ENCODE measurements at places on chromosomes 5 and 9.

DNA sequence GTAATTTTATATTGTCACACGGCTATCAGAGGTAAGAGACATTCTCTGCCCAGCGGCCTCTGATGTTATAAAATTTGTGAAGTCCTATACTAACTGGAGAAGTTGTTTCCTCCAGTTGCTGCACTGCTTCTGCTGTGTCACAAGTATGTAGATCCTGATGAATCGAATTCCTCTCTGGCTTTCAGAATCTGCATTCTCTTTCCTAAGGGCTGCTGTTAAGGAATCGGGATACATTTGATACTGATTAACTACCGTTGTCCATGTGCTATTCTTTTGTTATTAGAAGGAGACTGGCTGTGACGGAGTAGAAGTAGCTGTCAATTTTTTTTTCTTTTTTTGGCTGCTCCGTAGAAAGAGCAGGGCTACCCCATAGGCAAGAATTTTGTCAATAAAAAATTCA lies 81.7 kb upstream of the LRRC70 start:
- DNase-seq: no peak

- DNase-seq: no peak
Observed at GRCh38 chr5:168881427-168882149, 302.4 kb upstream of the PANK3 start.

GRCh38 chr5:178605788-178606187 lies 15.6 kb upstream of the COL23A1 start:
- no peak for DNase-seq

GRCh38 chr5:9864791-9865190 lies 234.6 kb upstream of the TAS2R1 start:
- no peak for DNase-seq

DNA sequence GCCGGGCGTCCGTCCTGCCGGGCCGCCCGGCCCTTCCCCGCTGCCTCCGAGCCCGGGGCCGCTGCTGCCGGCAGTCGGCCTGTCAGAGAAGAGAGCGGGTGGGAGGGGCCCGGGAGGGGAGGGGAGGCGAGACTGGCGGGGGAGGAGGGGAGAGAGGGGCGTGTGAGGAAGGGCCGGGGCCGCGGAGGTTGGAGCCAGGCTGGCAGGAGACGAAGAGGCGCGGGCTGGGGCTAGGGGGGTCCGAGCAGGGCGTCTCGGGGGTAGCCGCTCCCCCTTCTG lies 570 bp downstream of the CREBRF start:
- DNase-seq: no peak

DNA sequence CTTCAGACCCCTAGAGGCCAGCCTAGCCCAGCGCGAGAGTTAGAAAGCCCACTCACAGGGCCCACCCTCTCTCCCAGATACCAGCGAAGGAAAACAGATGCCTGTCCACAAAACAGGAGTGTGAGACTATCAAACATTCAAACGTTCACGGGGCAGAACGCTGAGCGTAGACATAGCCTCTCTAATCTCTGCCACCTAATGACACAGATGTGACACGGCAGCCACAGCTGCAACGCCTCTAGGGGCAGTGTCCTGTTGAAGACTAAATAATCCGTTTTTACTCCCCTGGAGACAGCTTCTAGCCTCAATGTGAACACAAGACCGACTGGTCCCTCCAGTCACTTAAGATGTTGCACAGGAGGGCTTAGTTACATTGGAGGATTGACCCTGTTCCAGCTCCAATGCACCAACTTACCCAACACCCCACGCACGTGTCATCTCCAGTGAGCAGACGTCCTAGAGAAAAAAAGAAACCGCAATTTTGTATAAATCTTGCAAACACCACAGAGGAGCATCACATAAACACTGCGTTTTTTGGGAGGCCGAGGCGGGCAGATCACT lies 14.3 kb downstream of the DIPK1B start:
- DNase-seq: no peak

GRCh38 chr9:16825971-16826625 lies 44.4 kb downstream of the BNC2 start:
- DNase-seq: no peak

All from testis (tissue), 5 donors.